GM19239 (cell line): ENCODE measurements at places on chromosomes 2 and 18.

DNA sequence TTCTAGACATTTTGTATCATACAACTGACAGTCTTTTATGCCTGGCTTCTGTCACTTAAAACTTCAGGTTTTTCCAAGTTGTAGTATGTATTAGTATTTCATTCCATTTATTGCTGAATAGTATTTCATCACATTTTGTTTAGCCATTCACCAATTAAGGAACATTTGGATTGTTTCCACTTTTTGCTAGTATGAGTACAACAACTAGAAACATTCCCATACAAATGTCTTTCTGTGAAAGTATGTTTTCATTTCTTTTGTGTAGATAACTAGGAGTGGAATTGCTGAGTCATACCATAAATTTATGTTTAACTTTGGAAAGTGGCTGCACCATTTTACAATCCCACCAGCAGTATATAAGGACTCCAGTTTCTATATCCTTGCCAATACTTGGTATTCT is 135.9 kb downstream of the ATAD2B start:
- DNase-seq = no peak

- DNase-seq = no peak
Observed at GRCh38 chr2:147311058-147311430, 533.8 kb upstream of the ACVR2A start.

GRCh38 chr2:20668451-20668850 is 1.5 kb downstream of the GDF7 start:
- DNase-seq = no peak

DNA sequence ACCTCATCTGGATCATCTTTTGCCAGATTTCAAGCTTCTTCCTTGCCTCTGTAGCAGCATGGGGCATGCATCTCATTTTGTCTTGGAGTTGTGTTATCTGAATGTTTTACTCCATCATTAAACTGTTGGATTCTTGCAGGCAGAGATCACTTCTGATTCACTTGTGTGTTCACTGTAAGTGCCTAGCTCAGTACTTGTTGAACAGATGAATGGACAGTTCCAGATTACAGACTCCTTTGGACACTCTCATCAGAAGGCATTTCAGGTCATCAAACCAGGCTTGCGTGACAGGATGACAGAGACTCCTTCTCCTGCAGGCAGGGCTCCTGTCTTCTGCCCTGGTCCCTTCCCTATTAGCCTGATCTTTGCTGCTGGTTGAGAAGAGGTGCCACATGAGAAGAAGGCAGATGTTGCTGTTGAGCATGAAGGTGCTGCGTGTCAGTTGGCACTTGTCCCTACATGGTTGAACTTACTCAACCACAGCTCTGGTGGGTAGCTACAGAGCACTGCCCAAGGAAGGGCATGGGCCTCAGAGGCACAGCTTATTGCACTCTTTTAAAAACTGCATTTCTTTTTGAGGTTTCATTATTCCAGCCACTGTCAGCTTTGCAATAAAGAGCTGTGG is 58.9 kb downstream of the INPP4A start:
- DNase-seq = no peak

DNA sequence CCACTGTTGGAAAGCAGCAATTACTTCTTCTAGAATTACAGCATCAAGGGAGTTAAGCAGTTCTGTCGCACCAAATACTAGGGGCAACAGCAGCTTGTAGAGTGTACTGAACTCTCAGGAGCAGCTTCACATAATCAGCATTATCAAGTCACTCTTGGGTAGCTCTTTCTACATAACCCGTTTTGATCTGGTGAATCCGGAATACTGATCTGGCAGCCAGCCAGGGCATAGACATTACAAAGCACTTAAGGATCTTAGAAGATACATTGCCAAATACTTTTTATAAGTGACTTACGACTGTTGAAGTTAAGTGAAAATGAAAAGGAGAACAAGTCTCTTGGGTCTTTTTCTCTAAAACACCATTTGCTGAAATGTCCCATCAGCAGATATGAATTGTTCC is 73.2 kb upstream of the NETO1 start:
- no peak for DNase-seq

DNA sequence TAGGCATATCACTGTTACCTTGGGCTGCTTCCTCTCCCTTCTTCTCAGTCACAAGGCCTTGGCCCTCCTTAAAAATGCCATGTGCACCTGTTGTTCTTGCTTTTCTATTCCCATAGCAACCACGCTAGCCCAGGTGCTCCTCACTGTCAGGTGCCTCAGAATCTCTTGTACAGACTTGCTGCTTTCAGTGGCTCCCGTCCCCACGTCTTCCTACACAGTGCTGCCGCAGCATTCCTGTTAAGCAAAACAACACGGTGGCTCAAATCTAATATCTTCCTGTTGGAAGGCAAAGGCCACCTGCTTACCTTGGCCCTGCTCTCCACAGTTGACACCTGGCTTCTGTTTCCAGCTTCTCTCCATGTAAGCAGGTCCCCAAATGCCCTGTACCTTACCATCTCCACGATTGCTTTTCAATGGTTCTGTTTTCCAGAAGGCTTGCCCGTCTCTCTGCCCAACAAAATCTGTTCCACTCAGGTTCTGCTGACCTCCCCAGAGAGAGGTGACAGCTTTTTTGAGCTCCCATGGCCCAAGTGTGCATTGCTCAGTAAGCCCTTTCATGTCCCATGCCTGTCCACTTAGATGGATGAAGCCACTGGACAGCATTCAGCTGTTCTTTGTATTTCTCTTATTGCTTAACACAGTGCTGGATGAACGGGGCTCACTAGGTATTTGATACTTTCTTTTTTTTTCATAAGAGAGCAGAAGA is 240.4 kb downstream of the PRKCE start:
- DNase-seq = no peak

- DNase-seq = no peak
Observed at GRCh38 chr2:9082158-9082557, 78.7 kb upstream of the MBOAT2 start.
